ENCODE measurements at places on chromosomes 6 and 20.

- no peak for DNase-seq
These were observed 15.9 kb upstream of the PLCG1 start for GRCh38 chr20:41121399-41121798.

DNA sequence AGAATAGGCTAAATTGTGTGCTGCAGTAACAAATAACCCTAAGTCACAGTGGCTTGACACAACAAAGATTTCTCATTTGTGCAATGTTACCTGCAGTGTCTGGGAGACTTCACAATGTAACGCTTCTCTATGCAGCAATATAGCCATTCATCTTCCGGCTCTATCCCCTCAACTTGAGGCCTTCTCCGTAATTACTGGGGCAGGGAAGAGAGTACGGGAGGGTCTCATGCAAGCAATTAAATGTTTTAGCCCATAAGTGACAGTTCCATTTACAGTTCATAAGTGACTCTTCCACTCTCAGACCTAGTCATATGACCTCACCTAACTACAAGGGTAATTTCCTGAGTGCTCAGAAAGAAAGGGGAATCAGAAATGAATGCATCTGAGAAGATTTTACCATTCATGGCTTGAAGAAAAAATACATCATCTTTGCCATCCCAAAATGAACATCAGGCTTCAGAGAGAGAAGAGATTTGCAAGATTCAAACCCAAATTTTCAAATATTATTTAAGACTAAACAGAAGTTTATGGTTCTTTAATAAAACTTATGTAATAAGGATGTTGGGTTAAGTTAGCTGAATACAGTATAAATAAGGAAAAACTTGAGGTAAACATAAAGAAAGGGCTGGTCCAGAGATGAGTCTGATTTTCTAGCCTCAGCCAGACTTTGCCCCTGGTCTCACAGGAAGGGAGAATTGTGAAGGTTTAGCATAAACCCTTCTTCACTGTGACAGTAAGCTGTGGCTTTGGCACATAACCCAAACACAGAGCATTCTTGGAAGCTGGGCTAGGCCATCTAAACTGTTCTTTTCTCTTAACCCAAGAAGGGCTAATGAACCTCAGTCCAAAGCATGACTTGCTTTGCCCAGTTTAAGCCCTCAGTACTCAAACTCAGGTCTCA, 13.3 kb downstream of the GPR6 start:
- no peak for DNase-seq

GRCh38 chr20:12875510-12875909, 133.3 kb upstream of the SPTLC3 start:
- DNase-seq, result no peak

GRCh38 chr6:124524491-124525200, 437.6 kb upstream of the RNF217 start:
- no peak for DNase-seq

DNA sequence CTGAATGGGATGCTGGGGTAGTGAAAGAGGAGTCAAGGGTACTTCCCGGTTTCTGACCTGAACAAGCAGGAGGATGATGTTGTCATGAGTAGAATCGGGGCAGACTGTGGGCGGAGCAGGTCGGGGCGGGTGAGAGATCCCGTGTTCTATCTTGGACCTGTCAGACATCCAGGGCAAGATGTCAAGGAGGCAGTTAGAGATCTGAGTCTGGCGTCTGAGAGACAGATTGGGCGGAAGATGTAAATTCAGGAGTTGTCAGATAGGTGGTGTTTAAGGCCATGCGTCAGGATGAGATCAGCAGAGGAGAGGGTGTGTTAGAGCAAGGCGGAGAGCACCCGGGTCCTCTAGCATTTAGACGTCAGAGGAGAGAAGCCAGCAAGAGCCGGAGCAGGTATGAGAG, 115.5 kb downstream of the DLGAP4 start:
- no peak for DNase-seq

DNA sequence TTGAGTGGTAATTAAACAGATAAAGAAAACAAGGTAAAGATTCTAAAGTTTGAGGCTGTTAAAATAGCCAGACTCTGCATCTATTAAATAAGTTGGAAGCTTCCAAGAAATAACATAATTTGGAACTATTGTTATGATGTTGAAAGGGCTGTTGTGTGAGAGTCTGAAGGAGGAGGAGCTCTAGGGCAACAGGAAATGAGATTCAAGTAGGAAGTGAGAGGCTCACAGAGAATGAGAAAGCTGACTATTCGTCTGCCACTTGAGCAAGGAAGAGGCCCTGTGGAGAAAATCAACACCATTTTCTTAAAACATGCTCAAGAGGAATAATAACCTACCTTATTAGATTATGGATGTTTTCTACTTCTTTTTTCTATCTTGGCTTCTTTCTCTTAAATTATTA, 185.2 kb downstream of the SLC24A3 start:
- no peak for DNase-seq

DNA sequence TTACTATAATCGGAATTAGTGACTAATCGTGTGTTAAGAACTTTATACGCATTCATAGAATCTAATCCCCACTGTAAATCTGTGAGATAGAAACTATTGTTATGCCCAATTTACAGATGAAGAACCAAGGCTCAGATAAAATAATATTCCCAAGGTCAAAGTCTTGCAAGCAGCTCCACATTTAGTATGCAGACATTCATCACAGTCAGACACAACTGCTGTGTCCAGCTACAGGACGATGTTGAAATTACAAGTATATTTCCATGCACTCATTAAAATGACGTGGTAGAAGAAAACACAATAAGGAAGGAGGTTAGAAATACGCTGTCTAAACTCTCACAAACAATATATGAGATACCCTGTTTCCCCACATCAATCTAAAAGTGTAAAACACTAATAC, 82.5 kb downstream of the PREX1 start:
- no peak for DNase-seq

- no peak for DNase-seq
These were observed 35.0 kb upstream of the SGK1 start for GRCh38 chr6:134352786-134353480.

DNA sequence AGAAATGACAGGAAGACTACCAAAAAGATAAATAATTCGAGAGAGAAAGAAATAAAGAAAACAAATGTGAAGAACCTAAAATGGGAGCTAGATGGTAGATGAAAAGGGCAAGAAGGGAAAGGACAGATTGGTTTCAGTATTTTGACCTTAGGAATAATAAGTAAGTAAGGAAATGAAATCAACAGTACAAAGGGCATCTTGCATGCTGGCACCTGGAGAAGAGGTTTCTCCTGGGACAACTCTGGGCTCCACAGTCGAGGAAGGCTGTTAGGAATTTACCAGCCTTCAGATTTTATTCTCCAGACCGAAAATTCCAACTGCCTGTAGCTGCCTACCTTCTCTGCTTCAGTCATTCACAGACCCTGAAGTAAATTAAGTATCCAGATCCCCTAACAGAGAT, 80.5 kb downstream of the SMLR1 start:
- no peak for DNase-seq

- DNase-seq, result no peak
These were observed 477.1 kb upstream of the SPTLC3 start for GRCh38 chr20:12531626-12532025.

- DNase-seq, result no peak
These were observed 33.9 kb downstream of the RAMACL start for GRCh38 chr6:166552600-166552999.

DNA sequence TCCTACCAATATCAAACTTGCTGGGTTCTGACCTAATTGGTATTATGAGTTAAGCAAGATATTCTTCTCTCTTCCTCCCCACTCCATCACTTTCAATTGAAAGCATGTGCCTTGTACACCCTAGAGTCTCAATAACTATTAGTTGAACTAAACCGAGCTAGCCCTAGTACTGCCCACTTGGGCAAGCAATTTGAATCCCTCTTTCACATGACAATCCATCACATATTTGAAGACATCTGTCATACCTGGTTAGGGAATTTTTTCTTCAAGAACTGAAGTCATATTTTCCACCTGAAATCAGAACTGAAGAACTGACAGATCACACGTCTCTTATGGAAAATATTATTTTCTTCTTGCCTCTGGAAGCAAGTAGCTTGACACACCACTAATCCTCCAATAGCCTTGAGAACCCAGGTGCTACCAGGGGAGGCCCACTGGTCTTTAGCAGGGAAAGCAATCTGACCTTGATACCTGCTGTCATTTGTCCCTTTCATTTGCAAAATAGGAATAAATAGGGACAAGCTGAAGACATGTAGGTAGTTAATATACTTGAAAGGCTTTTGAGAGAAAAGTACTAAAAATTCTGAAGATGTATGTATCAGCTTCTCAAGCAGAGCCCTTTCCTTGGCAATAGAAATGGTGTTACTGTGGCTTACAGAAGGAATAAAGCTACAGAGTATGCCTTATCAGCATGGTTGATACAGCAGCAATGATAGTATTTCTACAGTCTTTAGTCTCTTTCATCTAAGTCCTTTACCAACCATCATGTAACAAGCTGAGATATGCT, 71.4 kb downstream of the GJA10 start:
- no peak for DNase-seq

DNA sequence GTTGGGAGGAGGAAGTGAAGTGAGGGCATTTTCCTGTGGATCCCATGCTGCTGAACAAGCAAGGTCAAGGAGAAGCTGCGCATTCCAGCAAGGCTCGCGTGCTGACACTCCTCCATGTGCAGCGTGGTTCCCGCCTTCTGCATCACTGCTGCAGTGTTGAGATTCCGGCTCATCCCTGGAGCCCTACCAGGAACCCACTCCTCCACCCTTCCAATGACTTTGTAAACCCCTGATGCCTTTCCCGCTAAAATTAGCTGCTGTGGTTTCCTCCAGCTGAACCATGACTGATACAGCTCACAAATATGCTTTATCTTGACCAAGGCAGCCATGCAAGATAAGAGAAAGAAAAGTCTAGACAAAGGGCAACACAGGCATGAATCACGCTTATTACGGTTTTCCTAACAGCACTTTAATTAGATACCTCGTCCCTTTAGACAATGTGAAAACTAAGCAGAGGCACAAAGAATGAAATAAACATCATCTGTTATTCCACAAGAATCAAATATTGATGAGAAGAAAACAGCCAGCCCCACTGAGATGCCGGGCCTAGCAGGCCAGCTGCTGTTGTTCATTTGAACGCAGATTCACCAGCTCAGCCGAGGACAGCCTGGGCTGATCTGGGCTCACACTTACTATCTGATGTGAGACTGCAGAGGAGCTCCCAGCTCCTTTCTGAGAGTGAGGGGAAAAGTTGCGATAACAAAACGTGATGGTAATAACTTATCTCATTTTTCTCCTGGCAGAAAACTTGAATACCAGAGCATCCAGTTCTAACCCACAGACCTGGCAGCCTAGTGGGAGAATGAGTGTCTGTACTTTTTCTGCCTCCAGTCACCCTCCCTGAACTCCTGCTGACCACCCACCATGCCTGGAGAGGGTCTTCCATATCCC, 14.2 kb upstream of the BNIP5 start:
- no peak for DNase-seq

GRCh38 chr20:3539311-3540107, 68.7 kb downstream of the ATRN start:
- no peak for DNase-seq

- no peak for DNase-seq
These were observed 210.4 kb downstream of the FOXC1 start for GRCh38 chr6:1820165-1820564.

GRCh38 chr20:9741996-9742395, 96.9 kb downstream of the PAK5 start:
- no peak for DNase-seq

DNA sequence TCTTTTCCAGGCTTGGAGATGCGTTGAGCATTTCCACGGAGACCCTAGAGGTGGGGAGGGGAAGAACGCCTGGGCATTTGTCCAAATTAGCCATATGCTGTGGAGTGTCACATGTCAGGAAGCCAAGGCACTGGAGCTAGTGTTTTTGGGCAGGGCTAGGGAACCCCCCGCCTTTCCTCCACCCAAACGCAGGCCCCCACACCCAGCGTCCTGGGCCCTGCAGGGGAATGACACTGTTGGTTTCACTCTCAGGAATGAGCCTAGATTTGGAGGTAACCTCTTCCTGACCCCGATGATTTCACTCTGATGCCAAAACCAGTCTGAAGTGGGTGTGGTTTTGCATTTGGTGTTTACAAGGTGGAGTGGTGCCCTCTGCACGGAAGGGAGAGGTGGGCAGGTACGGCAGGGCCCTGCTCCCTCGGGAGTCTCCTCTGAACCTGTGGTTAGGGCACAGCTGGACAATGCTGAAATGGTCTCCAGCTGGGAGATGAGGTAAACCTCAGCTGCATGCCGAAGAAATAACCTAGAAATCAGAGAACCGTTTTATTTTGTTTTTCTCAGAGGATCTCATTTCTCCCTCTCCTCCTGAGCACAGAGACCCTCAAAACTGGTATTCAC, 29.5 kb downstream of the MTHFD1L start:
- DNase-seq, result no peak

DNA sequence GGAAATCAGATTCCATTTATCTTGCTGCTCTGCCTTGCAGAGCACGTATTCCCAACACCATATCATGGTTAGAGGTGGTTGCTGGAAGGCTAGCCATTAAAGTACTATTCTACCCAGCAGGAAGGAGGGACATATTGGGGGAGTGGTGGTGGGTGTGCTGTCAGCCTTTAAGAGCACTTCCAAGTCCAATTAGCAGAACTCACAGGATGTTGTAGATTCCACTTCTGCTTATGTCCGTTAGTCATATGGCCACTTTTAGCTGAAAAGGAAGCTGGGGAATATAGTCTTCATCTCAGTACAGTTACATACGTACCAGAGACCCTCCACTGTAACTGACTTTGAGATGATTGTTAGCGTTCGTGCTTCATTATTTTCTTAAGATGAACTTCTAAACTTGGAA, 94.4 kb downstream of the SAMD3 start:
- DNase-seq, result no peak

DNA sequence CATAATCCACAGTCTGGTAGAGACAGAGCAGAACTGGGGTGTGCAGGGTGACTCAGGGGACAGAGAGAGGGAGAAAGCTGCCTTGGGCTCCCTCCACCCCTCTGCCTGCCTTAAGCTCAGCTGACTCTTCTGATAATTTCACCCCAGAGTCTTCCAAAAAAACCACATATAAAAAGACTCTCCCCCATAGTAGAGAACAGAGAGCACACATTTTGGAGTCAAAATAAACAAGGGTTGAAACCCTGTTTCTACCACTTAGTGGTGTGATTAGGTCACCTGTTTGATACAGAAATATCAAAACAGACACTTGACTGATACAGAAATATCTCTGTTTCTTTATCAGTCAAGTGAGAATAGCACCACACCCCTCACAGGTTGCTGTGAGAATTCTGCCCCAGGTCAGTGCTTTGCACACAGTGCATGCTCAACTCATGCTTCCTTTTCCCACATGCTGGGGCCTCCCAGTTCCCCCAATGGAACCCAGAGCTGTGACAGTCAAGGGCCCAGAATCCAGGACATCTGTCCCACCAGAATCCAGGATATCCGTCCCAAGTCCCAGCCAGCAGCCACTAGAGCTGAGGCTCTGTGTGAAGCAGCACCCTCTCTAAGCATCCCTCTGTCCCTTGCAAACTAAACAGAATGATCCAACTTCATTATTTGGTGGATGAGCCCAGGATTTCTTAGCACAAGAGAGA, 1.2 kb downstream of the TREML2 start:
- DNase-seq, result no peak

All from T-helper 17 cell (primary cell).